Calu3 (cell line): ENCODE measurements at places on chromosomes 5 and 9. TPM values are rescaled to one million over a fixed set of nuclear protein-coding genes. Genes with fewer than 3 reads are reported as not detected.

GRCh38 chr5:157219491-157220271 lies 39.0 kb downstream of the ITK start:
- DNase-seq = no peak

GRCh38 chr5:6701491-6701890 lies 11.7 kb upstream of the TENT4A start:
- no peak for DNase-seq

- no peak for DNase-seq
Observed at GRCh38 chr9:132596200-132596599, 13.8 kb downstream of the BARHL1 start.

GRCh38 chr9:32490601-32491000 lies 35.4 kb downstream of the RIGI start:
- no peak for DNase-seq

DNA sequence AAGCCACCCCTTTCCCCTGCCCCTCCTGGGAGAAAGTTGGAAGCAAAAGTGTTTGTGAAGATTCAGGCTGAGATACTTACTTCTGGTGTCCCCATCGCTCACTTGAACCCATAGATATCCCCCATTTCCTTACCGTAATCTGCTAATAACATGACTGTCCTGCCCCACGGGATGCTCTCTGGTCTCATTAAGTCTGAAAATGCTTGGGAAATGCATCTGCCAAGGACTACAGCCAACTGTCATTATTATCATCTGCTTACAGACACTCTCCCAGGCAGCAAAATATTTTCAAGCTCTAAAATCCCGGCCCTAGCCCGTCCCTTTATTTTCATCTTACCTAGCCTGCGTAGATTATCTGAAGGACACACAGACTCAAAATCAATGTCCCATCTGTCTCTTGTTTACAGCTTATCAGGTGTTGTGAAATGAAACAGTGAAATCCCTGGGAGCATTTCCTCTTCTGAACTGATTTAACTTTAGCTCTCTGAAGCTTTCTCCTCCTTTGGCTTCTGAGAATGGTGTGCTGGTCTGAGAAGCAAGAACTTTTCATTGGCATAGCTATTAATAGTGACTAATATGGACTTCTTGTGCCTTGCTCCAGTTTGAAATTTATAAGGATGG lies 126.9 kb upstream of the OSMR start:
- DNase-seq = no peak

DNA sequence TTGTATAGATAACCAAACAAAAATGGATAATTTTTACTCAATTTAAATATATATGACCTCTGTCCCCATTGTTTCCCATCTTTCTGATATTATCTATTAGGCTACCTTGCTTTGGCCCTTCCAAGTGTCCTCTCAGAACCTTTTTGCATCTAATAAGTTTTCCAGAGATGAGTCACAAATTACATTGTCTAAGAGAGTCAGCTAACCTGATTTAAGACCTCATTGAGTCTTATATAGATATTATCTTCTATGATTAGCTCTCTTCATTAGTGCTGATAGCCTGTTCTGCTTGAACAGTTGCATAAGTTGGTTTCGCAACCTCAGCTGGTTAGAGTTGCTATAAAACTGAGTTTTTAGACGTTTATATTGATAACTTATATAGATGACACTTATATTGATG lies 623.1 kb downstream of the LRRC70 start:
- no peak for DNase-seq

The POU4F3 gene
- total RNA-seq = 0.19 and 0.24 TPM in 2 replicates

The MAMDC2 gene
- 0.26 and 0.29 TPM in 2 replicates for total RNA-seq

DNA sequence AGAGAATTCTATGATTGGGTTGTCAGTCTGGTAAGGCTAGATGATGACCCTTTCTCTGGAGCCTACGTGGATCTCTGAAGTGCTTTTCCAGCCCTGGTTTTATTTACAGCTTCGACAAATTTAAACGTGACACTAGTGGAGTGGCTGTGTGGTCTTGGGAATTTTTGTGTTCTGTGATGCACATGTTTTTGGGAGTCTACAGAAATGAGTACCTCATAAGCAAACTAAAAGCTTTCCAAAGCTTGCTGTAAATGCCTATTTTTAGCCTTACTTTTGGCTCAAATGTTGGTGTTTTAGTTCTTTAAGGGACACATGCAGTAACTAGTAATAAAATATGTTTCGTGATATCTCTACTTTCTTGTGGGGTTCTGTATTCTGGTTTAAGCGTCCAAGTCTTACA lies 3.3 kb downstream of the LARP1 start:
- no peak for DNase-seq

GRCh38 chr5:3856036-3856435 lies 260.4 kb downstream of the IRX1 start:
- no peak for DNase-seq

DNA sequence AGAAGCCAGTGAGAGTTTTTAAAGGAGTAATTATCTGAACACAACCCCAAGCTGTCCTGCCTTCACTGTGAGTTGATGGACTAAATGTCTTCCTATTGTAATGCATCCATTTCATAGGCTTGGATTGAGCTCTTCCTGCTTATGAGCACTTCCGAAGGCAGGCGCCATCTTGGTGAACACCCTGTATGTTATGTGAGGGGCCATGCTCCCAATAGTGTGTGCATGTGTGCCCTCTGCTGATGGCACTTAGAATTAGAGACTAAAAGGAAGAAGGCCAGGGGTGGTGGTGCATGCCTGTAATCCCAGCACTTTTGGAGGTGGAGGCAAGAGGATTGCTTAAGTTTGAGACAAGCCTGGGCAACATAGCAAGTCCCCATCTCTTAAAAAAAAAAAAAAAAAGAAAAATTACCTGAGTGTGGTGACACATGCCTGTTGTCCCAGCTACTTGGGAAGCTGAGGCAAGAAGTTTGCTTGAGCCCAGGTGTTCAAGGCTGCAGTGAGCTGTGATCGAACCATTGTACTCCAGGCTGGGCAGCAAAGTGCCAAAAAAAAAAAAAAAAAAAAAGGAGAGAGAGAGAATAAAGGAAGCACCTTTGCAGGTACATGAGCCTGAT lies 65.0 kb downstream of the C9orf152 start:
- DNase-seq = no peak

The SEMA6A gene
- total RNA-seq = 53.3 and 54.7 TPM in 2 replicates

- no peak for DNase-seq
Observed at GRCh38 chr5:93716453-93716852, 24.9 kb downstream of the POU5F2 start.

The PCDHA1 gene
- 0.73 and 0.83 TPM in 2 replicates for total RNA-seq

DNA sequence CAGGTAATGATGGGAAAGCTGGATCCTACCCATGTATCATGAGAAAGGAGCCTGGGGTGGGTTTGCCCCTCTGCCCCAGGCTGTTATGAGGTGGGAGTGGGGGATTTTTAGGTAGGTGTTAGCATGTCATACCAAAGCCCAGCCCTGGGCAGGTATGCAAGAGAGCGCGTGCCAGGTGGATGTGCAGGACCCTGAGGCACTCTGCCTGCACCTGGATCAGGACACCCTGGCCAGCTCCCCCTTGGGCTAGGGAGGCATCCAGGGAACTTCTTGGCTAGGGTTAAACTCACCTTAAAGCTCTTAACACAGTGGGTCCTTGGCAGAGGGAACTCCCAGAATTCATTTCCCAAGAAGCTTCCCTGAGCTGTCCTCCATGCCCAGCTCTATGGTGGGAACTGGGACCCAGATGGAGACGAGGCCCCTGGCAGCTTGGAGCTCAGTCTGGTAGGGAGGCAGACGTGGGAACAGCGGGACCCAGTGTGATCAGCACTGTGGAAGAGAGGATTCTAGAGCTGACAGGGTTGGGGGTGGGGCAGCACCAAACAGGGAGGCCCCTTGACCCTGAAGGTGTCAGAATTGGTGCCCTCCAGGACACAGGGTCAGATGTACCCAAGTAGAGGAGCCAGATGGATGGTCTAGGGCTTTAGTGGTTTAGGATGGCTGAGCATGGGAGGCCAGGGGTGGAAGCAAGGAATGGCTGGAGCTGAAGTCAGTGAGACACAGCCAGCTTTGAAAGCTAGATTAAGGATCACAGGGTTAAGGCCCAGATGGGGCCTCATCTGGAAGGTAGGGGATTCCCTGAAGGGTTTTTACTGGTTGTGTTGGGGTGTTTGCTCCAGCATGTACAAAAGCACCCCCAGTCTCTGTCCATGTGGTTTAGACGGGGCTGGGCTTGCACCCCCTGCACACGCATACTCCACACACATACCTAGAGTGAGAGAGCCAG lies 2.2 kb upstream of the PRR7 start:
- DNase-seq = no peak

DNA sequence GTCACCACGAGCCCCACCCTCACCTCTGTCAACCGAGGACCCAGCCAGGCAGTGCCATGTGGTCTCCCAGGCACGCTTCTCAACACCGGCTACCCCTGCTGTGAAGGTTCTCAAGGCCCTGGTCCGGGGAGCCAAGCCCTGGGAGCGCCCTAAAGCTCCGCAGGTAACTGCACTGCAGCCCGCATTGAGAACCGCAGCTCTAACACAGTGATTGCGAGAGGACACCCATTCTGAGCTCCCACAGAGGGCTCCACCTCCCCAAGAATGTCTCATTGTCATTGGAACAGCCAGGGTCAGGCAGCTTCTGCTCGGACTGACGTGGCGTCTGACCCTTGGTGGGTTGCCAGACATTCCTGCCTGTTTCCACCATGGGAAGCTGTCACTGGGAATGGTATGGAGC lies 88.3 kb downstream of the ANKRD33B start:
- DNase-seq = no peak

GRCh38 chr5:140153255-140153654 lies 21.7 kb upstream of the CYSTM1 start:
- DNase-seq = no peak

DNA sequence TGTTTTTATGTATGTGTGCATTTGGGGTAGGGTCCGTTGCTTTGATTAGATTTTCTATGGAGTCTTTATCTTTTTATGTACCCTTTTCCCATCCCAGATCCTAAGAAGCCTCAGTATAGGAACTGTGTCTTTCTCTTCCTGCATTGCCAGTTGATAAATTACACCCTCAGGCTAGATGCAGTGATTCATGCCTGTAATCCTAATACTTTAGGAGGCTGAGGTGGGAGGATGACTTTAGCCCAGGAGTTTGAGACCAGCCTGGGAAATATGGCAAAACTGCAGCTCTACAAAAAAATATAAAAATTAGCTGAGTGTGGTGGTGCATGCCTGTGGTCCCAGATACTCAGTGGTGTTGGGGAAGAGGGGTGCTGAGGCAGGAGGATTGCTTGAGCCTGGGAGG lies 40.2 kb downstream of the NLN start:
- DNase-seq = no peak

DNA sequence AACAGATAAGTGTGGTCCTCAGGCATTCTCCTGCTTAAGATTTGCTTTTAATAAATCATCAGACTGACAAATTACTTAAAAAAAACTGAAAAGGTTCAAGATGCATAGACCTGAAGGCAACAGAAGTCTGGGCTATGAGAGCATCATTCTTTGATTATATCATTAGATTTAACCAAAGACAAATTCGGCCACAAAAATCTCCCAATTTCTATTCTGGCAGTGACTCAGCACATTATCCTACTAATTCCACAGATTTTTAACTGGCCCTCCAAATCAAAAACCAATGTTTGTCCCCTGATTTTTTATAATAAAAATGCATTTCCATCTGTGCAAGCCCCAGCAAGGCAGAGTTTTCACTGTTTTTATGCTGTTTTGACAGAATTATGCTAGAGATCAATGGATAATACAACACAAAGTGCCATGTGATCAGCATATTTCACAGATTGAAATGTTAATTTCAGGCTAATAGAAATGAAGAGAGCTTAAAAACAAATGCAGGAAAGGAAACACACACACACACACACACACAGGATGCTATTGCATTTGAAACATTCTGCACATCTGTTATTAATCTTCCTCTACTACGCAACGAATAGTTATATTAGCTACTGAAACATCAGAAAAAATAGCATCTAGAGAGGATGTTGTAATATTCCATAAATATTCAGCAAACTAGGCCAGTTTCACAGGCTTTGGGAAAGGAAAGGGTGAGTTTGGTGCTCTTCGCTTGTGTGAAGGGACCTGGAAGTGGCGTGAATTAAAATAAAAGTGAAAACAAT lies 177.6 kb upstream of the ST8SIA4 start:
- no peak for DNase-seq

- no peak for DNase-seq
Observed at GRCh38 chr5:225334-225733, 7.2 kb downstream of the SDHA start.

GRCh38 chr5:159262859-159263568 lies at the start of gene UBLCP1:
Gene UBLCP1, plus strand, starts transcription at chr5:159263290. Its CDS starts 5,626 bp downstream, at chr5:159268916.
- DNase-seq = peak; percentile 84

- DNase-seq = peak; percentile 27
Observed at GRCh38 chr9:116149844-116150243, 3.7 kb upstream of the PAPPA start.

The GLE1 gene
- total RNA-seq = 23.9 and 24.8 TPM in 2 replicates

DNA sequence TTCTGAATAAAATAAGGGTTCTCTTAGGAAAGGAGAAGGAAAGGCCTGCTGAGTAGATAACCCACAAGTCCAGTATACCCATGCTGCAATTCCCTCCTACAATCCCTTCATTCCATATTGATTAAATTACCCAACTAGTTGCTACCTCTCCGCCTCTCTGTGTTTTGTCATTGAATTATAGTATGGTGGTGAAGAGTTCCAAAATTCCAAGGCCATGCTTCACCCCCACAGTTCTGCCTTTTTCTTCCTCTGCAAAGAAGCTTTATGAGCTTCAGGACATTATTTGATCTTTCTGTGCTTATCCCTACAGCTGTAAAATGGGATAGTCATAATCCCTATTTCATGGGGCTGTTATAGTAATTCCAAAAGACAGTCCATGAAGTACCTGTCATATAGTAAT lies 215.6 kb downstream of the ACTL7B start:
- no peak for DNase-seq

DNA sequence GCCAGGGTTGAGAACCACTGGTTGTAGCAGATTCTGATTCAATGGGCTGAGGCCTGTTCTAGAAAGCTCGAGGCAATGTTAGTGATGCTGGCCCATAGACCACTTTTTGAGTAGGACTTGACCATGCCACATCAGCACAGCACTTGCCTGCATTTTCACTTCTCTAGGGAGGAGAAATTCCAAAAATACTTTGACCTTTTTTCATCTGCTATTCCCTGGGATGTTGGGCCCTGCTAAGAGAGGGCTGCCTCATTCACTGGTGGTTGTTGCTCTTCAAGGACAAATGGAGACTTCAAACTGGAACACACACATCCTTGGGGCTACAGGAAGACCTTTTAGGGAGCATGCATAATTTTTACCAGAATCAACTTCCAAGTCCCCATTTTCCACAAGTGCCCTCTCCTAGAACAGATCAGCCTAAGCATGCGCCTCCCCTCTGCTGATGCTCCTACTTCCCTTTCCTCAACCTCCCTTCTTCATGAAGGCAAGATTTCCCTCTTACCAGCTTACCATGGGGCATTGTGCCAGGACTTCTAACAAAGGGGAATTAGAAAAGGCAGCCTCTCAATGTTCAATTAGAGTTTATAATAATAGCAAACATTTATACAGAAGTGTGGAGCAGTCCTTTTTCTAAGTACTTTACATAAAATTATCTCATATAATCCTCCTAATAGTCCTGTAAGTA lies 12.7 kb upstream of the TGFBI start:
- DNase-seq = no peak
